ENCODE measurements at places on chromosomes 6 and 20. TPM values are rescaled to one million over a fixed set of nuclear protein-coding genes. Genes with fewer than 3 reads are reported as not detected.

GRCh38 chr6:45132658-45133294, 195.4 kb upstream of the RUNX2 start:
- no peak for DNase-seq

- DNase-seq: no peak
Measured at GRCh38 chr6:166719019-166719418, 92.0 kb upstream of the RPS6KA2 start.

DNA sequence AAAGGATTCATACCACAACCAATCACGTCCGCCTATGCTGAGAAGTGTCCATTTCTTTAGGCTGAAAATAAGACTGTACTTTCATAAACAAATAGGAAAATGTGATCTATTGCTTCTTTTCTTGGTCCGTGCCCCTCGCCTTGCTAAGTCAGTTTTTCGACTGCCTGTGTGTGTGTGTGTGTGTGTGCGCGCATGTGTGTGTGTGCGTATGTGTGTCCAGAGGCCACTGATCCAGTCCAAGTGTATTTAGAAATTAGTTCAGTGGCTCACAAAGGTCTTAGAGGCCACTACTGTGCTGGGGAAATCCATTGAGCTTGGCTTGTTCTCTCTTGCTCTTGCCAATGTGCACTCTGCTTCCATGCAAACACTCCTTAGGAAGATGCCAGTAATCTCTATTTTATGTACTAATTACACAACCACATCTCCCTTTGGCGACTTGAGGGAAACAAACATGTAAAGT, 50.5 kb downstream of the SLC22A23 start:
- DNase-seq: no peak

GRCh38 chr20:61424011-61424627, 172.1 kb downstream of the CDH4 start:
- DNase-seq: no peak

DNA sequence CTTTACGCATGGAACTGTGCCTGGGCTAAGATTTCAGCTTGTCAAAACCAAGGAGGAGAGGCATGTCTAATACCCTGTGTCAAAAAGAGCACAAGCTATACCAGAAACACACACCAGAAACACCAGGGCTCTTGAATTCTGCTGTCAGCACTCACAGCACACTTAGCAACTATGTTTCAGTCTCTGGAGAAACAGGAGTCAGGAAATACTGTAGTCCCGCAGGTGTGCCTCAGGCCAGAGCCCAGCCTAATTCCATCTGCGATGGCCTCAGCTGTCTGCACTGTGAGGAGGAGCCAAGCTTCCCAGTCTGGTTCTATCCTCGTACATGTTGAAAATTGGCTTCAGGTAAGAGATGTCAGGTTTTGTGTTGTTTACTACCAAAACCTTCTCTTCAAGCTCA, 31.6 kb downstream of the MTRES1 start:
- no peak for DNase-seq

DNA sequence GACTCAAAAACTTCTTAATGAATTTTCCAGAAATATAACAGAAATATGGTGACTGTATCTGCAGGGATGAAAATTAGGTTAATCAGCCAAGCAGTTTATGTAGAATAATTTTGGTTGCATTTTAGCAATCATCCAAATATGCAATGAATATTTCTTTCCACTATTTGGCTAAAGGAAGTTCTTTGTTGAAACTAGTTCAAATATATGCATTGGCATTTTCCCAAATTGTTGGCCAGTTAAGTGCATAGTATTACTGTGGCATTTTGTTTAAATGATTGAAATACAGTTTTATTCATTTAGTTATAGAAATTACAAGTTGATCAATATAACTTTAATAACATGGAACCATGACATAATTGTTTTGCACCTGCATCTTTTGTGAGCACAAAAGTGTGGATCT, 115.5 kb downstream of the DOK5 start:
- peak; percentile 4 for DNase-seq

DNA sequence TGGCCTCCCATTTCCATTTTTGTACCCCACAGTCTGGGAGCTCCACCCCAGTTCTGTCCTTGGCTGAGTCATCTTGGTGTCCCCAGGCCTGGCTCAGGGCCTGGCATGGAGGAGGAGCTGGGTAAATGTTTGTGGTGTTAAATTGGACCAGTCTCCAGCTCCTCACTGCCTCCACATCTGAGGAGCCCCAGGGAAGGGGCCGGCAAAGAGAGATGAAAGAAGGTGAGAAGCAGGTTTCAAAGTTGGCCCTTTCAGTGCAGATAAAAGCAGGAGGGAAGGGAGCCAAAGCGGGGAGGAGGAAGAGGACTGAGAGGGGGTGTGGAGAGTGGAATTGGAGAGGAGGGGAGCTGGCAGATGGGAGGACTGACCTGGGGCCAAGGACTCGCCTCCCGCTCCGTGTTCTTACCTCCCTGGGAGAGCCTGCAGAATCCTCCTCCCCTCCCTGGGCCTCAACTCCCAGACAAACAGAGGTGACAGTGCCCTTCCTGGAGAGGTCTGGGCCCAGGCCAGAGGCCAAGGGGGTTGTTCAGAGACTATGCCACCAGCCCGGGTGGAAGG, 89.0 kb downstream of the CD40 start:
- DNase-seq: no peak

DNA sequence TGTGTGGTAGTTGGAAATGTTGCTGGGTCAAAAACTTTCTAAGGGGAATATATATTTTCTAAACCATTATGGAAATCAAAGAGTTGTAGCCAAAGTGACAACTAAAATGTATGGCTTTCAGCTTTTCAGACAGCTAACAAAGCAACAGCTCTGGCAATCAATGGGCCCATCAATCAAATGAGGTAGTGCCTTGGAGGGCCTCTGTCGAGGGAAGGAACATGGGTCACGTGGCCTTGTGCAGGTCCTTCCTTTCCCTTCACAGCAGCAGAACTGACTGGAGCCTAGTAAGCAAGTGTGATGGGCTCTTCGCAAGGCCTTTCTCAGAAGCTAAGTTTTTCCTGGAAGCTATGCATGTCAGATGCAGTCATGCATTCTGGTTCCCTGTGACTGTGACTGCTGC, 17.9 kb downstream of the FAXC start:
- no peak for DNase-seq

GRCh38 chr6:150458579-150458978, 89.8 kb downstream of the IYD start:
- DNase-seq: no peak

DNA sequence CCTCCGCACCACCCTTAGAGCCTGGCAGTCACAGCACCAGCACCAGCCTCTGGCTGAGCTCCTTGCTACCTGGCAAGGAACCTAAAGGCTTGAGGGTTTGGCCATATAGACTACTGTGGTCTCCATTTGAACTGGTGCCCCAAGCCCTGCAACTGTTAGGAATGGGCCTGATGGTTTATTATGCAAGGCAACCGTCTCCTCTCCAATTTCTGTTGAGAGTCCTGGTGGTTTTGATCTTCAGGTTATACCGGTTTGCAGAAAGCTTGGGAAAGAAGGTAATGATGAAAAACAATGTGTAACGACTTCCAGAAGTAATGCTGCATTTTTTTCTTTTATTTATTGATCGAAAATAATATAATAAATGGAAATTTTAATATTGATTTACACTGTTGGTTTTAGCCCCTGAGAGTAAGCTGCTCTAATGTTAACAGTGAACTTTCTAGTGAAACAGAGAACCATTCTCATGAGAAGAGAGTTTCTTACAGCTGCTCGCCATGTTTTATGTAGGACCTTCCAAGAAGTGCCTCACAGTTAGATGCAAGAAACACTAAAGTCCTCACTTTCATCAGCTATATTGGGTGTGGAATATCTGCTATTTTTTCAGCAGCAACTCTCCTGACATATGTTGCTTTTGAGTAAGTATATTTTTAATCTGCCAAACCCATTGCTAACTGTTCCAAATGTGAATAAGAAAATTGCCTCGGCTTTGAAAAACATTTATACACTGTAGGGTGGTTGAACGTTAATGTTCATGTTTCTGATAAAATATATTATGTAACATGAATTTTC, 112.8 kb downstream of the ADGRG6 start:
- no peak for DNase-seq

GRCh38 chr6:148945301-148946021, 198.6 kb downstream of the UST start:
- peak; percentile 54 for DNase-seq

DNA sequence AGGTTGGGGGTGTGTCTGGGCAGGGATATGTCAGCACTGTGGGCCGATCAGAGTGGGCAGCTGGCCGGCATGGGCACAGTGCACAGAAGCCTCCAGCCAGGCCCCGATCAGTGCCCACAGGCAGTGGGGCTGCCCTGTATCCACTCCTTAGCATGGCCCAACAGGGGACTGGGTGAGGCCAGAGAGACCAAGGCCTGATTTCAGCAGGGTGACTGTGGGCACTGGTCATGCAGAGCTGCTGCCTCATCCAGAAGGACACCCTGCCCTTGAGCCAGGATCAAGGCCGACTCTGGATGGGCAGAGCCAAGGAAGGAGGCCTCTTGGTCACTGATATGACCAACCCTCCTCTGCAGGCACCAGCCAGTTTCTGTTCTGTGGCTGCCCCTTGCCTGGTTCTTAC, 159.7 kb downstream of the CDH4 start:
- no peak for DNase-seq

DNA sequence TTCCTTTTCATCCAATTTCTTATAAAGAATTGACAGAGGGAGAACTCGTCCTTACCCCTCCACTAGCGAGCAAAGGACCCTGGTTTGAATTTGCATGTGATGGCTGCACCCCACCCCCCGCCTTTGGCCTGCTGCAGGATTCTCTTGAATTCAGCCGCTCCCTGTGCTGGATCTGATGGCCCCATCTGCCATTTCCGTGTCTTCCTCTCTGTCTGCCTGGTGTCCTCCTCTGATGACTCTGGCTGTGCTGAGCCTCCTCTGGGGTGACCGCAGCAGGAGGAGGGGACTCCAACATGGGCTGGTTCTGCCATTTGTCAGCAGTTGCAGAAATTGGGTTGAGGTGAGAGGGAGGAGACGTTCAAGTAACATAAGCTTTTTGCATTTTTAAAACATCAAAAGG, 188.8 kb downstream of the DLL1 start:
- DNase-seq: no peak

GRCh38 chr6:46719099-46719498, 16.1 kb downstream of the PLA2G7 start:
- DNase-seq: peak; percentile 89

GRCh38 chr6:34414999-34415858, 10.6 kb downstream of the RPS10 start:
- DNase-seq: peak; percentile 83

GRCh38 chr6:10505529-10505928, 15.6 kb upstream of the GCNT2 start:
- no peak for DNase-seq

GRCh38 chr6:144364208-144364720, 79.1 kb downstream of the UTRN start:
- no peak for DNase-seq

DNA sequence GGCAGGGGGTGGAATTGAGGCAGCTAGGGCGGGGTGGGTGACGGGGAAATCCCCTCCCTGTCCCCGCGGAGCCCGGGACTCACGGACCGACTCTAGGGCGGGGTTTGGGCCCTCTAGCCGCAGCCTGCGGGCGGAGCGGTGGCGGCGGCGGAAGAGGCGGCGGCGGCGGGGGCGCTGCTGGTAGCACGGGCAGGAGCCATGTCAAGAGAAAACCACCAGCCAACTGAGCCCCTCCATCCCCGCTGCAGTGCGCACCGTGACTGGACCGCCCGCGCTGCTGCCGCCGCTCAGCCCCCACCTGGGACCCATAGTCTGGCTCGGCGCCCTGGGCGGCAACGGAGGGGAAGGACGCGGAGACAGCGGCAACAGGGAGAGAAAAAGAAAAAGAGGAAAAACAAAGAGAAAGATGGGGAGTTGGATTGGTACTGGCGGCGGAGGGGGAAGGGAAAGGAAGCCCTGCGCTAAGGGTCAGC, 1.2 kb upstream of the C6orf62 start:
- peak; percentile 43 for DNase-seq

GRCh38 chr6:34897130-34897529, 8.1 kb downstream of the ANKS1A start:
- DNase-seq: no peak

DNA sequence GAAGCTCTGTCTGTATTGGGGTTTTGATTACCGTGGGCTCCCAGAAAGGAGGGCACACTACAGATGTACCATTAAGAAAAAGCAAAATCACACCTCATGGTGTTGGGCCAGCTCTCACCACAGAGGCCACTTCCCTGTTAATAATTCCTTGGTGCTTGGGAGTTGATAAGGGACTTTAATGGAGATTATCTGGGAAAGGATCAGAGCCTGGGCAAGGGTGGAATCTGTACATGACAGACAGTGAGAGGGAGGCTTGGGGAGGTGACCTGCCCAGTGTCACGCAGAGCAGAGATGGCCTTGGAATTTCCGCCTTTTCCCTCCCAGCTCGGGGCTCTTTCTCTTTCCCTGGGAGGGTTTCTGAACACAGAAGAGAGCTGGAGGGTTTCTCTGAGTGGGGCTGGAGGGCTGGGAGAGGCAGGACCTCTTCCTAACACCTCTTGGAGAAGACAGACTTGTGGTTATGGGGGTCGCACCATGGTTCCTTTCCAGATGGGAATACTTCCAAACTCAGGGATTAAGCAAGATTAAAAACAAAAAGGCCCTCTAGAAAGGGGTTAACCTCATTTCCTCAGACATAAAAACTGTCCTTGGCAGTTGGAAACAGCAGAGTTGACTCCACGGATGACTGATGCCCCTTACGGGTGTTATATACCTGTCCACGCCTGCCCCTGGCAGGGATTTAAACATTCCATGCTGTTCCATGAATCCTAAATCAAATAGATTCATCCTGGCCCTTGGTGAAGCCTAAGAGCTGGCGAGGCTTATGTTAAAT, 16.8 kb upstream of the KCNK16 start:
- DNase-seq: no peak

DNA sequence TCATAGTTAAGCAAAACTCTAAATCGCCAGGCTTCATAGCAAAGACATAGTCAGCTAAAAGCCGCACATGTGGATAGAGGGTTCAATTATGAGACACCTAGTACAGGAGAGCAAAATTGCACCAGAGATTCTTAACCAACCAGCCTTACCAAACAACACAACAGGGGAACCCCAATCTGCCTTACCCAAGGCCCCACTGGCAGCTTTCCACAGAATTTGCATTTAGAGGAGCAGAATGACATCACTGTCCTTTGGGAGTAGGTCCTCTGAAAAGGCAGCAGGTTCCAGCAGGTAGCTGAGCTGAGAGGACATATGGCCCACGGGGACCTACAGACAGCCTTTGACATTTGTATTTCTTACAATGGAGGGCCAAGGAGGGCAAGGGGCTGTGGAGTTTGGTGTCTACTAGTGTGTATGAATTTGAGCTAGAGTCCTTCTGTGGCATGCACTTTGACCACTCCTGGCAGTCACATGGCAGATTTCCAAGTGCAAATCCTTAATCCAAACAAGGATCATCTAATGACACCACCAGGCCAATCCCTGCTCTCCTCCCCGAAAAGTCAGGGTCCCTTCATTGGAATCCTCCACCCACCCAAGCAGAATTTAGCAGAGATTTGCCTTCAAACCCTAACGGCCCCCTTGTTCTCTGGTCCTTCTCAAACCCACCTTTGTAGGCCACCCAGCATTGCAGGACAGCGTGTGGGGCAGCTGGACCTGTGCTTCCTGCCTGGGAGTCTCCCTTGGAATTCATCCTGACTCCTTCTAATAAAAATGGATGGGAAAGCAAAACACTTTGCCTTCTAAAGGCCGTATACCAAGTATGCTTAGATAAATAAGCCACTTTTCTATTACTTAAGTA, 171.2 kb upstream of the SUPT3H start:
- DNase-seq: no peak

Gene TXLNB
- total RNA-seq: 1.5 TPM

Gene LY86
- total RNA-seq: not detected

Gene CYP39A1
- 3.8 TPM for total RNA-seq

Gene PKIB
- total RNA-seq: 1.3 TPM

Gene AVP
- total RNA-seq: not detected

Gene SCRT2
- not detected for total RNA-seq

Gene TCF21
- 8.2 TPM for total RNA-seq

Gene MYLK4
- total RNA-seq: 0.26 TPM

Gene LMBRD1
- total RNA-seq: 27.2 TPM

Gene HLA-DOA
- total RNA-seq: not detected

Gene TPMT
- 17.5 TPM for total RNA-seq

All from fibroblast of lung (primary cell).